ENCODE measurements at places on chromosomes 13 and 19.
A peak's percentile ranks its signal among the peaks of the same experiment; 100 is the strongest.

- no peak for DNase-seq
Observed at GRCh38 chr13:108877300-108877699, 247.9 kb downstream of the MYO16 start.

DNA sequence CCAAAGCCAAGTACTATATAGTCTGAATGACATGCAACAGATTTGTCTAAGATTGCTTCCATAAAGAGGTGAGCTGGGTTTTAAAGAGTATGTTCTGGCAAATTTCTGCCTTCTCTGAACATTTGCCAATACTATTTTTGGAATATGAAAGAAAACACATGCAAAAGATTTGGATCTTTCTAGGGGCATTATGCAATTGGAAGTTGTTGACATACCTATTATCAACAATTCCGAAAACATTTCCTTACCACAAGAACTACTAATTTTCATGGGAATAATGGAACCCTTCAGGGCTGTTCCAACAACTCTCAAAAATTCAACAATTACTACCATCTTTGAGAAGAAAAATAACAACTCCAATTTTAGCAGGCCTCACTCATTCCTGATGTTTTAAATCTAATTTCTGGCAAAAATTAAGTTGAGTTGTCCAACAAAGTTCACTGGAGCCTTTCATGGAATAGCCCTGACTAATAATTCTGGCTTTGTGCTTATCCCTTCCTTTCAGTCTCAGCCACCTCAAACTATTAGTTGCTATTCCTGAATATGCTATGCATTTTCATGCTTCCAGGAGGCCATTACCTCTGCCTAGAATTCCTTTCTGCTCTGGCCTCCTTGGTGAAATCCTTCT is 250.0 kb downstream of the RGCC start:
- no peak for DNase-seq

DNA sequence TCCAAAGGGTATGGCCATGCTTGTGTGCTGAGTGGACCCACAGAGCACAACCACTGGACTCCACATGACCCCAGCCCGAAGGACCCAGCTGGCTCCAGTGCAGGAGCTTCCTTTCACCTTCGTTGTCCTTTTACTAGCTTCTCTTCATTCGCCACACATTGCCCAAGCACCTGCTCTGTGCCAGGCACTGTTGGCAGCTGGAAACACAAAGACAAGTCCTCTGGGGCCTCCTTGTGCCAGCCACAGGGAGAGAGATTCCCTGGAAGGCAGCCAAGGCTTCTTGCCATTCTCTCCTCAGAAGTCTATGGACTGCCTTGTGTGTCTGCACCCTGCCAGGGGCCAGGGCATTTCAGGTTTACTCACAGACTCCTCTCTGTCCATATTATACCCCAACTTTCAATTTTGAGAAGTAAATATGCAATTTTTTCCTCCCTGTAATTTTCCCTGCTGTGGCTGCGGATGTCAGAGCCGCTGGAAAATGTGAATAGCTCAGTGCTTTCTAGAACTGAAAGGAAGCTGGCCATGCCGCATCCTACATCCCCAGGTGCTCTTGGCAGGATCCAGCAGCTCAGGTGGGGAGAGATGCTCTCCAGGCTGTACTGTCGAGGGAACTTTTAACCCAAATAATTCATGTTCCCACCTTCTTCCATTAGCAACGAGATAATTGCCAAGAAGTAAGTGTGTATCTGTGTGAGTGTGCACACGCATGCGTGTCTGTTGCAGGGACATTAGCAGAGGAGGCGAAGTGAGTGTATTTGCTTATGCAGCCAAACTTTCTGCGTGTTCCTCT is 57.2 kb downstream of the CHST8 start:
- no peak for DNase-seq

- no peak for DNase-seq
Observed at GRCh38 chr13:43107780-43108179, 84.4 kb downstream of the DNAJC15 start.

DNA sequence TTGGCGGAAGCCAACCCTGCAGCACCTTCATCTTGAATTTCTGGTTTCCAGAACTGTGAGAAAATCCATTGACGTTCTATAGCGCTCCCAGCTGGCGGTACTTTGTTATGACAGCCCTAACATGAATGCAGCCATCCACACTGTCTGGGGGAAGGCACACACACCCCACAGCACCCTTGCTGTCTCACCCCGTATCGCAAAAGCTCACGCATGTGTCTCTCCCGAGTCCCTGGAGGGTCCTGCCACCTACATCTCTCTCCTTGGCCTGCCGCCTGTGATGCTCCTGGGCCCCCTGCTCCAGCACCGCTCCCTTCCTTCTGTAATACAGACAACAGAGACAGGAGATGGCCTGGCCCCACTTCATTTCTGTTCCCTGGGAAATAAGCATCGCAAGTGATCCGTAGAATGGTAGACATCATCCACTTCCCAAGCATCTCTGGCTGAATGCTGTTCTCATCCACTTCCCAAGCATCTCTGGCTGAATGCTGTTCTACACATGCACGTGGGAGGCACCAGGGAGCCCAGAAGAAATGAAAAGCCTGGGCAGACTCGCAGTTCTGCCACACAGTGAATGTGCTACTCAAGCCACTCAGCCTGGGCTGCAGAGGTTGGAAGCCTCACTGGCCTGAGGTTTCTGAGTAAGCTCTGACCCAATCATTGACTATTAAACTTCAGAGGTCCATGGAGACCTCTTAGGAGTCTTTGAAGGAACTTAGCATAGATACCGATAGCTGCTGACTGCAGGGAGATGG is 29.6 kb downstream of the EPN1 start:
- DNase-seq: no peak

- peak; percentile 27 for DNase-seq
Observed at GRCh38 chr19:46958532-46958931, 61.1 kb upstream of the NPAS1 start.

GRCh38 chr19:18110609-18111232 is 13.1 kb downstream of the MAST3 start:
- DNase-seq: no peak

DNA sequence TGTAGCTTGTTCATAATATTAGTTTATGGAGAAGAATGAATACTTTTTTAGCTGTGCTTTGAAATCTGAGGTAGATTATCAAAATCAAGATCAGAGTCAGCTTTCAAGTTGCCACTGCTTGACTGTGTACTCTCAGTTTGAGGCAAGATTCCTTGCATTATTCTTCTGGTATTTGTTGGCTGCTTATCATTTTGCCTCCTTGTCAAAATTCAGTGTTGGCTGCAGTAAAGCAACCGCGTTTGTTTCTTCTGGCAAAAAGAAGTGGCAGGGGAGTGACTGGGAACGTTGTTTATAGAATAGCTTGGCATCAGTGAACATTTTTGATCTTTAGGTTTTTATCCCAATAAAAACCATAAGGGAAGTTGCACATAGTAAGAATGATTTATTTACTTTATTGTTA is 419.3 kb upstream of the GPC6 start:
- DNase-seq: no peak

GRCh38 chr13:46320406-46320805 is 66.6 kb downstream of the RUBCNL start:
- DNase-seq: no peak

DNA sequence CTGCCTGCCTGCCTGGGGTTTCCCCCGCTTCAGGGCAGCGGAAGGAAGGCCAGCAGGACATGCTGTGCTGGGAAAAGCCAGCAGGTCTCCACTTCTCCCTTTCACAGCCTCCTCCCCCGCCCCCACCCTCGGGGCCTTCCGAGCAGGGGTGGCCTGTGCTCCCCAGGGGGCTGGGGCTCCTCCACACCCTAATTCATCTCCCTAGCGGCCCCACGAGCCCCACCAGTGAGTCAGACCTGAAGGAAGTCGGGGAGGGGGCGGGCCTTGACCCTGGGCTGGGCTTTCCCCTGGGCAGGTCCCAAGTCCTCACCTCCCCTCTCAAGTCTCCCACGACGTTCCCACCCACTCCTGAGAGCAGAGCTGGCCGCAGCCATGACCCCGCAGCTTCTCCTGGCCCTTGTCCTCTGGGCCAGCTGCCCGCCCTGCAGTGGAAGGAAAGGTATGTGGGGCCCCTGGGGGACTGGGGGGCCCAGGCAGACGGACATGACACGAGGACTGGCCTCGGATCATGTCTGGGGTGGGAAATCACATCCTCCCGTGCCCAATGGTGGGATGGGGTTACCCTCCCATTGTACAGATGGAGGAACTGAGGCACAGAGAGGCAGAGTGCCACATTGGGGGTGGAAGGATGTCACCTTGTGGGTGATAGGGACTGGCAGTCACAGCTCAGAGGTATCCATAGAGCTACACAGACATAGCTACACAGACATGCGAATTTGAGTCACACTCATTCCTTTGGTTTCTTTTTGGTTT is at the start of gene EBI3:
TSS of gene EBI3 (plus strand) at position 345 of the 753 bp plus-strand sequence. CDS start at position 373, 28 bp downstream.
- DNase-seq: peak; percentile 61

GRCh38 chr13:20019043-20019442 is 60.5 kb downstream of the ZMYM2 start:
- no peak for DNase-seq

- peak; percentile 79 for DNase-seq
Observed at GRCh38 chr19:41449079-41449864, 6.3 kb downstream of the ERICH4 start.
